Stomach (tissue), 19 donors: ENCODE measurements at places on chromosomes 16 and 17. TPM values are rescaled to one million over a fixed set of nuclear protein-coding genes. Genes with fewer than 3 reads are reported as not detected.

The CLEC19A gene
- total RNA-seq: not detected

- H3K36me3 ChIP-seq: no peaks in the 10 kb centered on the region
- no peaks in the 10 kb centered on the region for H3K4me1 ChIP-seq
- DNase-seq: no peak
- no peak overlapping the region for H3K27ac ChIP-seq
Observed at GRCh38 chr16:75702242-75702641, 981 bp upstream of the DUXB start.

GRCh38 chr17:9612006-9612405 is 33.3 kb upstream of the USP43 start:
- H3K4me3 ChIP-seq: no peak overlapping the region
- H3K27me3 ChIP-seq: no peaks in the 10 kb centered on the region
- no peaks in the 10 kb centered on the region for H3K4me1 ChIP-seq

- H3K4me1 ChIP-seq: peaks cover 35% of the 10 kb centered on the region
- no peak overlapping the region for H3K4me3 ChIP-seq
- H3K27me3 ChIP-seq: no peaks in the 10 kb centered on the region
- H3K36me3 ChIP-seq: no peaks in the 10 kb centered on the region
- peak; percentile 23 for DNase-seq
- H3K27ac ChIP-seq: no peak overlapping the region
Observed at GRCh38 chr17:81333616-81334368, 38.7 kb upstream of the SLC38A10 start.

DNA sequence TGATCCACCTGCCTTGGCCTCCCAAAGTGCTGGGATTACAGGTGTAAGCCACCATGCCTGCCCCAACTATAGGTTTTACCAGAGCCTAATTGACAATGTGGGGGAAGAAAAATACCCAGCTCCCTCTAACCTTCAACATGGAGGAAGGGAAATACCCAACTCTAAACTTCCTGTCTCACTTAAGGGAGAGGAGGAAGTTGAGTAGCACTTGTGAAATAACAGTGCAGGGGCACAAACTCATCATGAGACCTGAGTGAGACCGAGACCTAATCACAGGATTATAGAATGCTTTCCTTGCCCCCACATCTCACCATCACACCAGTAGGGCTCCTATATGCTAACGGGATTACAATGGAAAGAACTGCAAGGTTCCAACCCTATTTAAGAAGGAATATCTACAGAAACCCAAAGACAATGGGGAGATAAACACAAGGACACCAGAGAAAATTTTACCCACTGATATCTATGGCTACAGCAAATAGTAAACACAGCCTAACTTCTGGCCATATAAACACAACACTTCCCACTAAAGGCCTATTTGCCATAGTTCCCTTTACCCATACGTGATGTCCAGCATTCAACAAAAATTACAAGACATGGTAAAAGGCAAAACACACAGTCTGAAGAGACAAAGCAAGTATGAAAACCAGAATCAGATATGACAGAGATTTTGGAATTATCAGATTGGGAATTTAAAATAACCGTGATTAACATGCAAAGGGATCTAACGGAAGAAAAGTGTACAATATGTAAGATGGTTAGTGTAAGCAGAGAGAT is 26.9 kb downstream of the OR3A1 start:
- no peaks in the 10 kb centered on the region for H3K4me1 ChIP-seq
- no peak for DNase-seq
- H3K36me3 ChIP-seq: no peaks in the 10 kb centered on the region
- H3K4me3 ChIP-seq: no peak overlapping the region
- H3K27me3 ChIP-seq: no peaks in the 10 kb centered on the region

The SCIMP gene
- 1.1 TPM for total RNA-seq

GRCh38 chr16:26295625-26296304 is 604.0 kb downstream of the HS3ST4 start:
- H3K4me1 ChIP-seq: no peaks in the 10 kb centered on the region
- H3K36me3 ChIP-seq: no peaks in the 10 kb centered on the region
- no peaks in the 10 kb centered on the region for H3K27me3 ChIP-seq
- H3K27ac ChIP-seq: no peak overlapping the region
- H3K4me3 ChIP-seq: no peak overlapping the region
- no peak for DNase-seq

- no peak for DNase-seq
- H3K27ac ChIP-seq: no peak within 1 kb of the TSS
- H3K4me1 ChIP-seq: peaks cover 20% of the 10 kb centered on the region
- H3K4me3 ChIP-seq: peak within 1 kb of the TSS; percentile 16
Observed at GRCh38 chr17:5035315-5035714, at the start of gene SLC52A1. SLC52A1 (minus strand) TSS chr17:5035426; CDS start chr17:5034606, 820 bp downstream.

The ACSM3 gene
- 5.8 TPM for total RNA-seq

DNA sequence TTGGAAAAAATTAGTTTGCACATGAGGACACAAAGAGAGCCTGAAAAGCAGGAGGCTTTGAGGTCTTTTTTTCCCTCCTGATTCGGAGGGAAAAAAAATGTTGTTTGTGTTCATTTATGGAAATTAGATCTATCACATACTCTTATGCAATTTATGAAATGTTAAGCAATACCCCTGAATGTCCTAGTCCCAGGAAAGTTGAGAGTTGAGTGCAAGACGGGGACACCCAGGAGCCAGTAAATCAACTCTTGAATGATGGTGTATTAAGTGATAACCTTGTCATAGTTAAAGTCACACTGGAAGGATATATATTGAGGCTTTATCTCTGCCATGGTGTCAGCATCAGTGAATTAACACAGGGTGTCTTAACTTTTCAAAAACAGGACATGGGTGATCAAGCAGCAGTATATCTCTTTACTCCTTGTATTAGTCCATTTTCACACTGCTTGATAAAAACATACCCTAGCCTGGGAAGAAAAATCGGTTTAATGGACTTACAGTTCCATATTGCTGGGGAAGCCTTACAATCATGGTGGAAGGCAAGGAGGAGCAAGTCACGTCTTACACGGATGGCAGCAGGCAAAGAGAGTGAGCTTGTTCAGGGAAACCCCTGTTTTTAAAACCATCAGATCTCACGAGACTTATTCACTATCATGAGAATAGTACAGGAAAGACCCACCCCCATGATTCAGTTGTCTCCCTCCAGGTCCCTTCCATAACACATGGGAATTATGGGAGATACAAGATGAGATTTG is 469.0 kb downstream of the MAF start:
- no peak overlapping the region for H3K4me3 ChIP-seq
- H3K27me3 ChIP-seq: no peaks in the 10 kb centered on the region
- no peak for DNase-seq
- no peaks in the 10 kb centered on the region for H3K36me3 ChIP-seq

- no peak overlapping the region for H3K27ac ChIP-seq
- no peak for DNase-seq
Observed at GRCh38 chr16:23611936-23612335, 15.8 kb upstream of the NDUFAB1 start.

- H3K36me3 ChIP-seq: no peaks in the 10 kb centered on the region
- H3K27ac ChIP-seq: no peak overlapping the region
- H3K4me3 ChIP-seq: no peak overlapping the region
- peaks cover 14% of the 10 kb centered on the region for H3K27me3 ChIP-seq
- DNase-seq: no peak
Observed at GRCh38 chr17:65131946-65132345, 5.2 kb upstream of the RGS9 start.

The WWOX gene
- total RNA-seq: 71.9 TPM

GRCh38 chr16:66359012-66359411 is 7.5 kb upstream of the CDH5 start:
- no peaks in the 10 kb centered on the region for H3K36me3 ChIP-seq
- no peaks in the 10 kb centered on the region for H3K4me1 ChIP-seq
- no peaks in the 10 kb centered on the region for H3K27me3 ChIP-seq
- H3K4me3 ChIP-seq: no peak overlapping the region

- H3K36me3 ChIP-seq: no peaks in the 10 kb centered on the region
- H3K27me3 ChIP-seq: peaks cover 11% of the 10 kb centered on the region
- no peak overlapping the region for H3K4me3 ChIP-seq
- DNase-seq: no peak
- H3K27ac ChIP-seq: peak overlapping the region; percentile 30
- H3K4me1 ChIP-seq: peaks cover 7% of the 10 kb centered on the region
Observed at GRCh38 chr17:40910441-40910841, 25.4 kb upstream of the KRT20 start.

- peaks cover 8% of the 10 kb centered on the region for H3K4me1 ChIP-seq
- no peak overlapping the region for H3K4me3 ChIP-seq
- DNase-seq: no peak
- H3K36me3 ChIP-seq: no peaks in the 10 kb centered on the region
Observed at GRCh38 chr17:57513569-57513968, 231.5 kb downstream of the CCDC182 start.

DNA sequence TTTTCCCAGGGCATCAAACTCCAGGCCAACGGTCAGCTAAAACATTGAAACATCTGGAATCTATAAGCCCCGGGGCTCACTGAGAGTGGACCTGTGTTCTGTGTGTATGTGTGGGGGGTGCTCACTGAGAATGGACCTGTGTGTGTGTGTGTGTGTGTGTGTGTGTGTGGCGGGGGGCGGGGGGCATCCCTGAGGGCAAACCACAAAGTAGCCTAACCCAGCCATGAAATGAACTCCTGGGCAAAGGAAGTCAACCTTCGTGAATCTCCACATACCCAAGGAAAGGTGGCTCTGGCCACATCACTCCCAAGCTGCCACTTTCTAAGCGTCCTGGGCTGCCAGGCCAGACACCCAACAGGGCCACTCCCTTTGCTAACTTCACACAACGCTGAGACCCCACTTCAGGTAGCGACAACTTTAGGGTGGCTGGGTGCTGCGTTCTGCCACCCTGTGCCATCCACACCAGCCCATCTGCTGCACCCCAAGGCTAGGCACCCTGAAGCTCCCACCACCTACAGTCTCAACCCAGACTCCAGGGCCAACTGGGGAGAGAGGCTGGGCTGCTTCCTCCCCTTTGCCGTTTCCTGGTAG is 1.6 kb downstream of the MAFG start:
- peaks cover 8% of the 10 kb centered on the region for H3K36me3 ChIP-seq
- no peak for DNase-seq
- no peaks in the 10 kb centered on the region for H3K27me3 ChIP-seq
- peaks cover 64% of the 10 kb centered on the region for H3K4me1 ChIP-seq

The ZNF646 gene
- total RNA-seq: 12.9 TPM

DNA sequence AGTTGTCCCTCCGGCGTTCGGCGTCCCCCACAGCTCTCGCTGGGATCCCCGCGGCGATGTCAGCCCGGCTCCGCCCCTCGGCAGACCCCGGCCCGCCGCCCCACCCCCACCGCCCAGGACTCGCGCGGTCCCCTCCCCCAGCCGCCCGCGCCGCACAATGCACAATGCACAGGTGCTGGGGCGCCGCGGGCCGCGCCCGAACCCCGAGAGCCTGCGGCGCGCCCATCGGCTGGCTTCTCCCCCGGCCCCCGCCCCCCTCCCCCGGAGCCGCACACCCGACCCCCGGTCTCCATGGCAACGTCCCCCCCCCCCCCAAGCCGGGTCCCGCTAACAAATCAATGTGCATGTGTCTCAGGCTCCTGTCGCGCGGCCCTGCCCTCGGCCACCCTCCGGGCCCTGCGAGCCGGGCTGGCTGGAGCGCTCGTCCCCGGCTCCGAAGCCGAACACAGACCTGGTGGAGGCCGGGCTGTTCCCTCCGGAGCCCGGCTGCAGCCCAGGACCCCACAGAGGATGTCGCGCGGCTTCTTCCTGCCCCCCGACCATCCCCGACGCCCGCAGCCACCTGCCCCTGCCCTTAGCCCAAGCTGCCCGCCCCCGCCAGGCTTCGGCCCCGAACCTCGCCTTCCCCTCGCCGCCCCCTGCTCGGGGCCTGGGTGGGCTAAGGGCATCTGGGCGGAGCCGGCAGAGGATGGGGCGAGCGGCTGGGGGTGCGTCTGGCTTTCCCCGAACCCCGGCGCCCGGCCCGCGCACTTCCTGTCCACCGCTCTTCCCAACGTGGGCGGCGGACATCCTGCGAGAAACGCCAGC is 818 bp upstream of the CBX8 start:
- H3K36me3 ChIP-seq: no peaks in the 10 kb centered on the region
- peaks cover 78% of the 10 kb centered on the region for H3K4me1 ChIP-seq
- peak overlapping the region; percentile 54 for H3K4me3 ChIP-seq
- DNase-seq: no peak

- H3K4me3 ChIP-seq: no peak overlapping the region
- H3K27me3 ChIP-seq: no peaks in the 10 kb centered on the region
- no peak overlapping the region for H3K27ac ChIP-seq
Observed at GRCh38 chr16:6034511-6034910, 936.9 kb upstream of the EEF2KMT start.

DNA sequence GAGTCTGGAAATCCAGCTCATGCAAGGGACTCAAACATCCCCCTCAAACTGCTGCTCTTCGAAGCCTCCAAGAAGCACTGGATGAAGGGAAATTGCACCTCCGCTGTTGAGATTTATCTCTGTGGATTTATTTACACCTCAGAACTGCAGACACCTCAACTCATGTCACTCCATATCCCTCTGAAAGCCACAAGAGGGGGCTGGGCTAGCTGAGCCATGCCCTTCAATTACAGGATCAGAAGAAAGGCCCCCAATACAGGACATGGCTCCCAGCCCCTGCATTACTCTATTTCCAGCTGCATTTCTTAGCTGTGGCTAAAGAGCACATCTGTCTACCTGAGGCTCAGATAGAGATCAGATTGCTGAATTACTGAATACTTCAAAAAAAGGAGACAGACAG is 103.1 kb upstream of the DYNLRB2 start:
- no peak overlapping the region for H3K4me3 ChIP-seq
- H3K27ac ChIP-seq: no peak overlapping the region
- H3K27me3 ChIP-seq: no peaks in the 10 kb centered on the region
- DNase-seq: no peak

The HS3ST3B1 gene
- total RNA-seq: 2.6 TPM

DNA sequence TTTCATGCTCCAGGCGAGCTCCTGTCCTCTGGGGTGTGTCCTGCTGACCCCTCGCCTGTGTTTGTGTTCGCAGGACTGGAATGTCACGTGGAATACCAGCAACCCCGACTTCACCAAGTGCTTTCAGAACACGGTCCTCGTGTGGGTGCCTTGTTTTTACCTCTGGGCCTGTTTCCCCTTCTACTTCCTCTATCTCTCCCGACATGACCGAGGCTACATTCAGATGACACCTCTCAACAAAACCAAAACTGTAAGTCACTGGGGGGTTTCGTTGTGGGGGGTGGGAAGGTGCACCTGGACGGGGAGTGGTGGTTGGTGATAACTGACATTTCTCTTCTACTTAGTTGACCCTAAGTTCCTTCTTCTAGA is 58.3 kb downstream of the ABCC1 start:
- no peak overlapping the region for H3K4me3 ChIP-seq
- H3K27ac ChIP-seq: peak overlapping the region; percentile 4
- peaks cover 44% of the 10 kb centered on the region for H3K4me1 ChIP-seq
- H3K27me3 ChIP-seq: no peaks in the 10 kb centered on the region
- peaks cover 21% of the 10 kb centered on the region for H3K36me3 ChIP-seq
